Neural crest cell (in vitro differentiated cells): ENCODE measurements at places on chromosomes 3 and 15.

DNA sequence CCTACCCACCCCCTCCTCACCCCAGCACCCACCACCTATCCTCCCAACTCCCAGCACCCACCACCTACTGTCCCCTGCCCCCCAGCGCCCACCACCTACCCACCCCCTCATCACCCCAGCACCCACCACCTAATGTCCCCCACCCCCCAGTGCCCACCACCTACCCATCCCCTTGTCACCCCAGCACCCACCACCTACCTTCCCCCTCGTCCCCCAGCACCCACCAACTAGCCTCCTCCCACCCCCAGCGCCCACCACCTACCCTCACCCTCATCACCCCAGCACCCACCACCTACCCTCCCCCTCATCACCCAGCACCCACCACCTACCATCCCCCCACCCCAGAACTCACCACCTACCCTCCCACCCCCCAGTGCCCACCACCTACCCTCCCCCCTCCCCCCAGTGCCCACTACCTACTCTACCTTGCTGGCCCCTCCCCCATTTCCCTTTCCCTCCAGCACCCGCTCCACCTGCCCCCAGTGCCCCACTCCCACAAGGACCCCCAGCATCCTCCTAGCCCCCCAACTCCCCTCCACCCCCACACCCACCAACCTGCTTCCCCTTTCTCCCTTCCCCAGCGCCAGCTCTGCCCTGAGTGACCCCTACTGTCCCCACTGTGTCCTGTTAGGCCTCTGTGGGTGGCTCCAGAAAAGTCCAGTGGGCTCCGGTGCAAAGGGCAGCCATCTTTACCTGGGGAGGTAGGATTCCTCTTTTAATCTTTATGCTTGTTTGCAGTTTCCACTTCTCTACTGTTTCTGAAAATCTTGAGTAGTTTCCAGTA, 1.2 kb downstream of the UROC1 start:
- DNase-seq: no peak
- H3K27ac ChIP-seq: no peak overlapping the region
- peaks cover 4% of the 10 kb centered on the region for H3K4me1 ChIP-seq
- no peaks in the 10 kb centered on the region for H3K27me3 ChIP-seq
- no peak overlapping the region for H3K4me3 ChIP-seq

- no peaks in the 10 kb centered on the region for H3K36me3 ChIP-seq
- H3K4me1 ChIP-seq: no peaks in the 10 kb centered on the region
- no peaks in the 10 kb centered on the region for H3K27me3 ChIP-seq
Measured at GRCh38 chr3:193033226-193033780, 115.6 kb upstream of the MB21D2 start.

- H3K4me3 ChIP-seq: no peak overlapping the region
- H3K27ac ChIP-seq: no peak overlapping the region
- H3K4me1 ChIP-seq: no peaks in the 10 kb centered on the region
- H3K36me3 ChIP-seq: no peaks in the 10 kb centered on the region
Measured at GRCh38 chr3:189914799-189915198, 205.9 kb downstream of the P3H2 start.

DNA sequence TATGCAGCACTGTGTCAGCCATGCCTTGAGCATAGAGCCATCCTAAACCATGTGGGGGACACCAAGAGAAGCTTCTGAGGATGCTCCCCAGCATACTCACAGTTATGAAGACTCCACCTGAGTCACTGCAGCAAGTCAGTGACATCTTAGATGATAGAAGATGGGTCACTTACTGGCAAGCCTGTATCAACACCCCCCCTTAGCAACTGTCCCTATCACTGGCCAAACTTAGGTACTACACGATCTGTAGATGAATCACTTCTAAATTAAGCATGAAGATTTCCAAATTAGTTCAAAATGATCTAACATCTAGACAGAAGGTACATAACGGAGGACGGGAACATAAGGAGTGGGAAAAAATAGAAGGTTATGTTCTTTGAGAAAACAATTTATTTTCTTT, 13.2 kb upstream of the LMCD1 start:
- H3K27ac ChIP-seq: no peak overlapping the region
- H3K36me3 ChIP-seq: peaks cover 21% of the 10 kb centered on the region
- H3K4me3 ChIP-seq: no peak overlapping the region
- H3K4me1 ChIP-seq: peaks cover 32% of the 10 kb centered on the region
- DNase-seq: no peak
